T-cell (primary cell): ENCODE measurements at places on chromosomes 1 and 21.
A peak's percentile ranks its signal among the peaks of the same experiment; 100 is the strongest.

DNA sequence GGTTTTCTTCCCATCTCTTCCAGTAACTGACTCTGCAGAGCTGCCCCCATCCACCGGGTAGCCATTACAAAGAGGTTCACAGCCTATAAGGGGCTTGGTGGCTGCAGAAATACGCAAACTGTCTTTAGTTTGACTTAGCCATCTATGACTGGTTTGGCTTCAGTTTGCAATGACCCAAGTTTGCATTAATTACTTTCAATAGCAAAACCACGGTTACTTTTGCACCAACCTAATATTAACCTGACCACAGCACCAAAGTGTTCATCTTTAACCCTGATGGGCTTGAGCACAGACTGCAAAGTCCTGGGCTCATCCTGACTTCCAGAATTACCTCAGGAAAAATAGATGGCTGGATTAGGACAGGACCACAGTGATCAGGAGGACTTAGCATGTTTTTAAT lies 2.2 kb upstream of the HAO2 start:
- no peaks in the 10 kb centered on the region for H3K4me1 ChIP-seq
- no peak overlapping the region for H3K27ac ChIP-seq
- no peak for DNase-seq
- H3K4me3 ChIP-seq: no peak overlapping the region
- no peaks in the 10 kb centered on the region for H3K36me3 ChIP-seq

GRCh38 chr21:15775981-15776380 lies 46.2 kb downstream of the USP25 start:
- H3K36me3 ChIP-seq: peaks cover 4% of the 10 kb centered on the region
- no peak for DNase-seq
- H3K4me1 ChIP-seq: no peaks in the 10 kb centered on the region
- no peaks in the 10 kb centered on the region for H3K27me3 ChIP-seq
- H3K27ac ChIP-seq: no peak overlapping the region

- no peaks in the 10 kb centered on the region for H3K4me1 ChIP-seq
- no peak overlapping the region for H3K27ac ChIP-seq
- DNase-seq: no peak
- no peaks in the 10 kb centered on the region for H3K36me3 ChIP-seq
These were observed 128.7 kb downstream of the RPS6KC1 start for GRCh38 chr1:213179784-213180183.

- H3K4me1 ChIP-seq: peaks cover 10% of the 10 kb centered on the region
- no peak overlapping the region for H3K27ac ChIP-seq
- H3K36me3 ChIP-seq: peaks cover 15% of the 10 kb centered on the region
- DNase-seq: no peak
- no peaks in the 10 kb centered on the region for H3K27me3 ChIP-seq
These were observed 6.8 kb downstream of the SMIM1 start for GRCh38 chr1:3779265-3779911.

GRCh38 chr21:35932232-35932911 lies 128.0 kb downstream of the SETD4 start:
- no peak overlapping the region for H3K27ac ChIP-seq
- no peaks in the 10 kb centered on the region for H3K36me3 ChIP-seq
- no peak overlapping the region for H3K4me3 ChIP-seq
- H3K4me1 ChIP-seq: peaks cover 7% of the 10 kb centered on the region
- H3K27me3 ChIP-seq: no peaks in the 10 kb centered on the region
- DNase-seq: no peak

DNA sequence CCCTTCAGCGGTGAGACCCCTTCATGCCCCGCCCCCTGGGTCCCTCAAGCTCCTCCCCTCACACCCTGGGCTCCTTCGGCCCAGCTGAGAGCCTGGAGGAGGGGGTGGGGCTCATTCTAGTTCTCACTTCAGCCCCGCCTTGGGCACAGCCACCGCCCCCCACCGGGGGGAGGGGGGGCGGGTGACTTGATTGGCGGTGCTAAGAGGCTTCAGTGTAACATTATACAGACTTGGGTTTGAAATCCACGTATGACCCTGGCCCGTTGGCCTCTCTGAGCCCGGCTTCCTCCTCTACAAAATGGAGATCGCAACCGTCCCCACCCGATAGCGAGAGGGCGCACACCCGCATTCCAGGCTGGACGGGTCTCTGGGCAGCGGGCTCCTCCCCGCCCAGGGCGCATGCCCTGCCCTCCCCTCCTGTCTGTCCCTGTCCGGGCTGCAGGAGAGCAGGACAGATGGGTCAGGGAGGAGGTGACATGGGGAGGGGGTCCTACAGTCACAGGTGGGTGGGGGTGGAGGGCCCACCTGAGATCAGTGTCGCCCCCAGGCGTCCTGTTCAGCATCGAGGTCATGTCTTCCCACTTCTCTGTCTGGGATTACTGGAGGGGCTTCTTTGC lies 5.1 kb downstream of the CLCNKB start:
- H3K4me3 ChIP-seq: peak overlapping the region; percentile 34
- no peak overlapping the region for H3K27ac ChIP-seq

DNA sequence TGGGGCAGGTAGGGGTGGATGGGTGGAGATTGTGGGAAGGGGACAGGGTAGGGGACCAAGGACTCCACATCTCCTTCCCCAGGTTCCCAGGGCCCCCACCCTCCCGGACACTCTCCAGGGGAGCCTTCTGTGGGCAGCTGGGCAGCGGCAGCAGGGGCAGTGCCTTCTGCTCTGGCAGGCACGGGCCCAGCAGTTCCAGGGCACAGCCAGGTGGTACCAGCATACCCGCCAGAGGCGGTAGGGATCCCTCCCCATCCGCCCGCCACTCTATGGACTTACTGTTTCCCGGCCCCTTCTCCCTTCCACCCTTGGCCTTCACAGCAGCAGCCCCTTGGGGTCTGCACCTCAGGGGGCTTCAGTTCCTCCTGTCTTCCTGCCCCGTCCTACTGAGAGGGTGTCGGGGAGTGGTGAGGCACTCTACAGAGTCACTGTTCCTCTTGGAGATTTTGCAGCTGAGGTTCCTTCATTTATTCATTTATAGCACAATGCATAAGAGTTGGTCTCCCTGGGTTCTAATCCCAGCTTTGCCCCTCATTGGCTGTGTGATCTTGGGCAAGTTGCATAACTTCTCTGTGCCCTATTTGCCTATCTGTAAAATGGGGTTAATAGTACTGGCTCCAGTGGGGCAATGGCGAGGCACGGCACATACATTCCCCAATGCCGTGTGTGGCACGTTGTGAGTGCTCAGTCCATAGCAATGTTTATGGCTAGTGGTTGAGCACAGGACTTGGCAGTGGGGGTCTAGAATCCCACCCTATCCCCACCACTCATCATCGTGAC lies 17.0 kb downstream of the C1orf167 start:
- H3K4me1 ChIP-seq: no peaks in the 10 kb centered on the region
- H3K27me3 ChIP-seq: no peaks in the 10 kb centered on the region
- no peak for DNase-seq
- no peak overlapping the region for H3K4me3 ChIP-seq
- H3K27ac ChIP-seq: no peak overlapping the region
